K562 (cell line): ENCODE measurements at places on chromosomes 16 and 17. TPM values are rescaled to one million over a fixed set of nuclear protein-coding genes. Genes with fewer than 3 reads are reported as not detected.

DNA sequence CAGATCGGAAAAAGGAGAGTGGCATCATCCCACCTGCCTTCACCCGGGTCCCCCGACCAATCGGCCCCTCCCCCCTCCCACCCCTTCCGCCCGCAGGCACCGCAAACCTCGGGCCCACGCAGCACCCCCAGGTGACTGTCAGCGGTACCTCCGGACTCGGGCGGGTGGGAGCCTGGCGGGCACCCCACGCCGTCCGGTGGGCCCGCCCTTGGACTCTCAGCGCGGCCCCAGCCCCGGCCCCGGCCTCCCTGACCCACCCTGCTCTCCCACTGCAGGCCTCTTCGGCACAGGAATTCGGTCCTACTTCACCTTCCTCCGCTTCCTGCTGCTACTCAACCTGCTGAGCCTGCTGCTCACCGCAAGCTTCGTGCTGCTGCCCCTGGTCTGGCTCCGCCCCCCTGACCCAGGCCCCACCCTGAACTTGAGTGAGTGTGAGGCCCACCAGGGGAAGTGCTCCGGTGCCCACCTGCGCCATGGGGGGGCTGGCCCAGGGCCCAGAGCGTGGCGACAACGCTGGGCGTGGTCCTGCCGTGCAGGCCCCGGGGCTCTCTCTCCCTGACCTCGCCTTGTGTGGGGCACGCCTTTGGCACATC is 1.6 kb downstream of the TMC8 start:
- H3K27ac ChIP-seq = no peak overlapping the region
- H3K36me3 ChIP-seq = no peaks in the 10 kb centered on the region
- H3K4me3 ChIP-seq = no peak overlapping the region; the same call in 1 of the 2 replicates
- no peaks in the 10 kb centered on the region for H3K27me3 ChIP-seq
- peak; percentile 46 for DNase-seq
- H3K4me1 ChIP-seq = peaks cover 51% of the 10 kb centered on the region

DNA sequence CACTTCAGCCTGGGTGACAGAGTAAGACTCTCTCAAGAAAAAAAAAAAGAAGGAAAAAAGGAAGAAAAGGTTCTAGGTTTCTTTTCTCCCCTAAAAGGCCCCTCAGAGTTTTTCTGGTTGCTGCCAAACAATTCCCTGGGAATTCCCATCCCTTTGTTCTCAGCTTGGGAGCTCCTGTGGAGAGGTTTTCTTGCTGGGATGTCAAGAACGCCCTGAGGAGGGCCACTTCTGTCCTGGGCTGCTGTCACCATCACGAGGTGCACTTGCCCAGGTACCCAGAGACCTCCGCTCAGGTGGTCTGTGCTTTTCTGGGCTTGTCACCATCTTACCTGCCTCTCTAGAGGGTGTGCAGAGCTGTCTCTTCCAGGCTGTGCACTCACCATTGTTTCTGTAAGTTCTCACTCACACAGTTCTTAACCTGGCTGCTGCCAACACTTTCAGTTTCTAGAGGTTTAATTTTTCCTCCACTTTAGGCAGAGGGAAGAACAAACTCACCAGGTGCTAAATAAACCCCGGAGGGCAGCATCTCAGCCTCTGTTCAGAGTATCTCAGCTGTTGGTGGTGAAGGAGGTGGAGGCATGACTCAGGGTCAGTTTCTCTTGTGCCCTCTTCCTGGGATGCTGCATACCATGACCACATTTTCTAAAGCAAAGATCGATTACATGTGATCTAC is 2.4 kb upstream of the COX6A2 start:
- H3K4me1 ChIP-seq = no peaks in the 10 kb centered on the region
- H3K4me3 ChIP-seq = no peak overlapping the region
- H3K36me3 ChIP-seq = no peaks in the 10 kb centered on the region
- DNase-seq = no peak

DNA sequence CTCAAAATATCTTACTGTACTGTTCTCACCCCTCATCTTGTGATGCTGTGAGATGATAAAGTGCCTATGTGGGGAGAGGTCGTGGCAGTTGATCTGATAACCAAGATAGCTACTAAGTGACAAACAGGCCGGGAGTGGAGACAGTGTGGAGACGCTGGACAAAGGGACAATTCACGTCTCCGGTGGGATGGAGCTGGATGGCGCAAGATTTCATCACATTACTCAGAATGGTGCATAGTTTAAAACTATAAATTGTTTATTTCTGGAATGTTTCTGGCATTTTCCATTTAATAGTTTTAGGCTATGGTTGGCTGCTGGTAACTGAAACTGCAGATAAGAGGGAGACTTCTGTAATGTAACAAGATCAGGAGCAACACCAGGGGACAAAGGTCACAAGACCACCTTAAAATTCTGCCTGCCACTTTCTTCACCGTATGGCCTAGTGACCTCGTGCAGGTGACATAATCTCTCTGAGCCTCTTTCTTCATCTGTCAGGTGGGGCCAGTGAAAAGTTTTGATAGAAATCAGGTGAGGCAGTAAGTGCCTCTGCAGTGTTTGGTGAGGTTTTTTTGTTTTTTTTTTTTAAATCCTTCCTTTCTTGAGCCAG is 54.4 kb upstream of the LGALS9 start:
- H3K4me1 ChIP-seq = peaks cover 54% of the 10 kb centered on the region
- no peak for DNase-seq
- H3K27ac ChIP-seq = peak overlapping the region; percentile 92

DNA sequence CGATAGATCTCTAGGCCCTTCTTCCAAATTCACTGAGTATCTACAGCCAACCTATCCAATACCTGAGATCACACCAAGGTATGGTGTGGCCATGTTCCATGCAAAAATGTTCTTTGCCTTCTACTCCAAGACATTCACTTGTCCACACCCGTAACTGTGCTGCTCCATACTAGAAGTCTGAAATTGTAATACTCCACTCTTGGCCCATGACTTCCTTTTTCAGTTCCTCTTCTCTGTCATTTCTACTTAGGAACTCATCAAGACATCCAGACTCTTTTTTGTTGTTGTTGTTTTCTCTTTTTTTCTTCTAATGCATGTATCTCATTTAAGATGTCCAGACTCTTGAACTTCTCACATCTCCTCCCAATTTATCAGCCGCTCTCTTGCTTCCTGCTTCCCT is 42.5 kb upstream of the KSR1 start:
- H3K27ac ChIP-seq = no peak overlapping the region
- no peaks in the 10 kb centered on the region; the same call in 2 of the 3 replicates for H3K27me3 ChIP-seq
- H3K4me1 ChIP-seq = peaks cover 6% of the 10 kb centered on the region; the same call in 1 of the 2 replicates
- DNase-seq = no peak
- H3K36me3 ChIP-seq = no peaks in the 10 kb centered on the region

DNA sequence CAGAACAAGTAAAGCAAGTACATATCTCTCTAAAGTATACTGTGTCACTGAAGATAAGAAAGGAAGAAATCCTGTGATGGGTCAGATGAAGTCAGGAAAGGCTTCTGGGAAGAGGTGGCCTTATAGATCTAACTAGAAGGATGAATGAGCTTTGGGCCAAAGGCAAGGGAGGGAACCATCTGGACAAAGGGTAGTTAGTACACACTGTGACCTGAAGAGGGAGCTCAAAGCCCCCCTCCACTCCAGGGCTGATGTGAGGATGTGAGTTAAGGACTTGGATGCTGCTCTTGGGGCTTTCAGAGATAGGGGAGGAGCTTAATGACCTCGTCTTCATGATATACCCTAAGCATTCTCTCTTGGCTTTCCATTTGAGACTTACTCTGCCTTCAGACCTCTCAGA is 185.3 kb upstream of the CACNG3 start:
- no peak overlapping the region for H3K27ac ChIP-seq
- peaks cover 33% of the 10 kb centered on the region for H3K36me3 ChIP-seq
- H3K4me1 ChIP-seq = peaks cover 19% of the 10 kb centered on the region

DNA sequence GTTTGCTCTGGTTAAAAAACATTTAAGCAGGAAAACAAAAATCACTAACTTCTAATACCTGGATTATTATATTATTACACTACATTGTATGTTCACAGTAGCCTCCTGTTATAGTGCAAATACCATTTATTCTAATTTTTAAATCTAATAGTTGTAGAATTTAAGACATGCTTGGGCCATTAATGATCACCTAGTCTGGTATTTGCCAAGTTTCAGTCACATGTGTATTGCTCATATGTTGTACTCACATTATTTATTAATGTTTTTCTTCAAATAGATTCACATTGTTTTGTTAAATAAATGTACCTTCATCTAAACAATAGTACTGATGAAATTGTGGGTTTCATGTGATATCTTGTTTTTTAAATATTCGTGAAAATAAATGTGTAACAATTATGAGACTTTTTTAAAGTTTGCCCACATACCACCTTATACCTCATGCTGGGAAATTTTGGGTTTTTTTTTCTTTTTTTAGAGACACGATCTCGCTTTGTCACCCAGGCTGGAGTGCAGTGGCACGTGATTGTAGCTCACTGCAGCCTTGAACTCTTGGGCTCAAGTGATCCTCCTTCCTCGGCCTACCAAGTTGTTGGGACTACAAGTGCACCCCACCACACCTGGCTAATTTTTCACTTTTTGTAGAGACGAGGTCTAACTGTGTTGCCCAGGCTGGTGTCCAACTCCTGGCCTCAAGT is 5.9 kb downstream of the ZNF771 start:
- H3K4me1 ChIP-seq = peaks cover 8% of the 10 kb centered on the region
- H3K27me3 ChIP-seq = no peaks in the 10 kb centered on the region
- H3K4me3 ChIP-seq = no peak overlapping the region
- no peak for DNase-seq
- no peak overlapping the region for H3K27ac ChIP-seq
- H3K36me3 ChIP-seq = peaks cover 67% of the 10 kb centered on the region

DNA sequence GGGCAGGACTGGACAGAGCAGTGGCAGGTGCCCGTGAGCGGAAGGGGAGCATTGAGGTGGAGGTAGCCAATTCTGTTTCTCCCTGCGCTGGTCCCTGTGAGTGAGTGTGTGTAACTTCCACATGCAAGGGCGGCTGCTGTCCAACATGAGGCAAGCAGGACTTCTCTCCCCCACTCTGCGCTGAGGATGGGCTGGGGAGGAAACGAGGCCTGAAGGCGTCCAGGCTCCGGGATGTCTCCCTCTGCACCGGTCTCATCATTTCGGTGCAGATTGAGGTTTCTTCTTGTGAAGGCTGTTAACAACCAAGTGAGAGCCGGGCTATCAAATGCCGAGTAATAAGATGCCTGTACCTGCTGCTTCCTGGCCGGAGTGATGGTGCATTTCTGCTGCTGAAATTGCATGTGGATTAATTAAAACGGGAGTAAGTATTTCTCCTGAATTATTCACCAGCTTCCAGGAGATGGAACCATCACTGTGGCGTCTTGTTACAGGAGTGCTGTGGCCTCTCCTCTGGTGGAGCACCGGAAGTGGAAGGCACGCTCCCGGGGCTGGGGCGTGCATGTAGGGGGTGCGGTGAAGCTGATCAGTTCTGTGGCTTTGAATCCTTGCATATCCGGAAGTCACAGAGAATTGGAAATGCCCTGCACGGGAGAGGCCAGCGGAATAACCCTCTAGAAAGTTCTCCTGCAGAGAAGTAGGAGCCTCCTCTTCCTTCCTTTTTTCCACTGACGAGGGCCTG is 41.7 kb upstream of the MGAT5B start:
- no peak overlapping the region for H3K27ac ChIP-seq
- no peaks in the 10 kb centered on the region; the same call in 1 of the 2 replicates for H3K4me1 ChIP-seq
- no peak for DNase-seq
- H3K36me3 ChIP-seq = no peaks in the 10 kb centered on the region
- peaks cover 13% of the 10 kb centered on the region; the same call in 2 of the 3 replicates for H3K27me3 ChIP-seq
- H3K4me3 ChIP-seq = no peak overlapping the region

- no peaks in the 10 kb centered on the region for H3K4me1 ChIP-seq
- DNase-seq = no peak
- no peaks in the 10 kb centered on the region for H3K36me3 ChIP-seq
- no peak overlapping the region for H3K4me3 ChIP-seq
Measured at GRCh38 chr16:62201911-62202310, 165.7 kb upstream of the CDH8 start.

GRCh38 chr16:51986717-51987116 is 560.2 kb downstream of the TOX3 start:
- H3K4me3 ChIP-seq = no peak overlapping the region
- H3K36me3 ChIP-seq = no peaks in the 10 kb centered on the region
- no peak overlapping the region for H3K27ac ChIP-seq

DNA sequence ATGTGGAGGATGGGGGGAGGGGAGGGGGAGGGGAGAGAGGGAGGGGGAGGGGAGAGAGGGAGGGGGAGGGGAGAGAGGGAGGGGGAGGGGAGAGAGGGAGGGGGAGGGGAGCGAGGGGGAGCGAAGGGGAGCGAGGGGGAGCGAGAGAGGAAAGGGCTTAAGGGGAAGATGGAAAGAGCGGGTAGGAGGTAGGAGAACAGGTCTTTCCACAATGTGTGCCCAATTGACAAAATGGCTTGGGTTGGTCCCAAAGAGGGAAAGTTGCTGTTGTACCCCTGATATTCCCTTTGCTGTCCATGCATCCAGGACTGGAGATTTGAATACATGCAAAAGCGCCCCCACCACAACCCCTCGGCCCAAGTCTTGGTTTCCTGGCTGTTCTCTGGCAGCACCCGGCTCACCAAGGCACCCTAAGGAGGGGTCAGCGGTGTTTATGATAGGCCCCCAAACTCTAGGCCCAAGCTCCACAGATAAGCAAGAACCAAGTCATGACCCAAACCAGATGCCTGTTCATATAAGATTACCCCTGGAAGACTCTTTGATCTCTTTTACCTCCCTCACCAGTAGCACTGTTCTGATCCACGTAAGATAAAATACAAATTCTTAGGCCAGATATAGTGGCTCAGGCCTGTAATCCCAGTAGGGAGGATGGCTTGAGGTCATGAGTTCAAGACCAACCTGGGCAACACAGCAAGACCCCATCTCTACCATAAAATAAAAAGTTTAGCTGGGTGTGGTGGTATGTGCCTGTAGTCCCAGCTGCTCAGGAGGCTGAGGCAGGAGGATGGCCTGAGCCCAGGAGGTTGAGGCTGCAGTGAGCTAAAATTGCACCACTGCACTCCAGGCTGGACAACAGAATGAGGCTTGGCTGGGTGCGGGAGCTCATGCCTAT is 119.6 kb downstream of the ZFHX3 start:
- no peak for DNase-seq
- no peaks in the 10 kb centered on the region for H3K36me3 ChIP-seq
- peaks cover 14% of the 10 kb centered on the region for H3K27me3 ChIP-seq
- H3K27ac ChIP-seq = no peak overlapping the region
- no peak overlapping the region for H3K4me3 ChIP-seq

The PRAC1 gene
- not detected in 2 replicates for total RNA-seq

The RNF213 gene
- total RNA-seq = 33.6 and 34.3 TPM in 2 replicates

The ITGAL gene
- 0.53 and 0.92 TPM in 2 replicates for total RNA-seq

The EPX gene
- 0.20 and 0.22 TPM in 2 replicates for total RNA-seq

The MSLN gene
- 0.22 TPM in 1 of 2 replicates, not detected in the other for total RNA-seq

The SLC16A11 gene
- total RNA-seq = not detected in 2 replicates

The FOXL1 gene
- total RNA-seq = not detected in 2 replicates
